Stimulated activated CD4-positive, alpha-beta T cell treated with anti-CD3 and anti-CD28 coated beads, Interleukin-12 subunit alpha, Interleukin-12 subunit beta, amount 100 ng/mL, for 4 hours (primary cell): ENCODE measurements at places on chromosomes 11 and 22.

DNA sequence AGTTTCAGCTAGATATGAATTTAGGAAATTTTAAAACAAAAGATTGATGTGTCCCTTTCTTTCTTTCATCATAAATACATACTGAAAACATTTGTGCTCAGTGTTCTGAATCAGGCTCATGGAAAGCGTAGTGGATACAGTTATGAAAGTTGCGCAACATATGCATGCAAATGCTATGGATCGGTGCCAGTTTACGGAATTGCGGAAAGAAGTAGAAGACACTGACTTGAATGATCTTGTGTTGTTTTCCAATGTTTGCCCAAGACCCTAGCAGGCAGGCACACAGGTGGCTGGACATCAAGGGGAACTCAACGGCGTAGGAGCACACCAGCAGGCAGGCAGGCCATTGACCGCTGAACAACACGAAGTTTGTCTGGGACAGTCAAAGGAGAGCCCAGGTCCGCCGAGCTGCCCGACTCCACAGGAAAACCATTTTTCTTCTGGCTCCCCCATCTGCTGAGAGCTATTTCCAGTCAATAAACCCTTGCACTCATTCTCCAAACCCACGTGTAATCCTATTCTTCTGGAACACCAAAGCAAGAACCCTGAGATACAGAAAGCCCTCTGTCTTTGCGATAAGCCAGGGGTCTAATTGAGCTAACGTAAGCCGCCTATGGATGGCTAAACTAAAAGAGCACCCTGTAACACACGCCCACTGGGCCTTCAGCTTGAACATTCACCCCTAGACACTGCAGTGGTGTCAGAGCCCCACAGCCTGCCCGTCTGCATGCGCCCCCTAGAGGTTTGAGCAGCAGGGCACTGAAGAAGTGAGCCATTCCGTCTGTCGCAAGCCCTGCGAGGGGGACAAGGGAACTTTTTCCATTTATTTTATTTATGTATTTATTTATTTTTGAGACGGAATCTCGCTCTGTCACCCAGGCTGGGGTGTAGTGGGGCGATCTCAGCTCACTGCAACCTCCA, 7.4 kb upstream of the BIRC3 start:
- DNase-seq: no peak

GRCh38 chr11:69044111-69045013, 4.4 kb upstream of the TPCN2 start:
- no peak for DNase-seq

GRCh38 chr22:20083157-20083890, 3.3 kb downstream of the DGCR8 start:
- DNase-seq: no peak

DNA sequence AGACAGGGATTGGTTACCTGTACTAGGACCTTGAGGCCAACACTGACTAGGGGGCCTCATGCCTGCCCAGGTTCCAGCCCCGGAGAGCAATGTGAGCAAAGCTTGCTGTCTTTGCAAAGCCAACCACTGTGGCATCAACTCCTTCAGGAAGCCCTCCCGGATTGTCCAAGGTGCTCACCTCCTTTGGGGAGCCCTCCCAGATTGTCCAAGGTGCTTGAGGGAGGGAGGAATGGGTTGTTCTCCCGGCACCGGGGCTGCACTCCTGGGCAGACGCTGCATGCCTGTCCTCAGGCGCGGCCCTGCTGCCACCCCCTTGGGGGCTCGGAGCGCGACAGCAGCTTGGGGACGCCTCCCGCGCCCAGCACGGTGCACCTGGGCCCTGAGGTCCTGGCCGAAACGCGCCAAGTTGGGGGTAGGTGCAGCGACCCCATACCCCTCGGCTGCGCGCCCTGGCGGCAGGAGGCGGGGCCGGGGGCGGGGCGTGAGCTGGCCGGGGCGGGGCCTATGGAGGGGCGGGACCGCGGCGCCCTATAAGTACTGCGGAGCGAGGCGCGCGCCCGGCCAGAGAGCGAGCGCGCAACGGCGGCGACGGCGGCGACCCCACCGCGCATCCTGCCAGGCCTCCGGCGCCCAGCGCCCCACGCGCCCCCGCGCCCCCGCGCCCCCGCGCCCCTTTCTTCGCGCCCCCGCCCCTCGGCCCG, at the start of gene CD81:
TSS of gene CD81 (plus strand) at position 560 of the 701 bp plus-strand sequence. CDS start 240 bp downstream, outside the sequence.
- DNase-seq: peak; percentile 66

DNA sequence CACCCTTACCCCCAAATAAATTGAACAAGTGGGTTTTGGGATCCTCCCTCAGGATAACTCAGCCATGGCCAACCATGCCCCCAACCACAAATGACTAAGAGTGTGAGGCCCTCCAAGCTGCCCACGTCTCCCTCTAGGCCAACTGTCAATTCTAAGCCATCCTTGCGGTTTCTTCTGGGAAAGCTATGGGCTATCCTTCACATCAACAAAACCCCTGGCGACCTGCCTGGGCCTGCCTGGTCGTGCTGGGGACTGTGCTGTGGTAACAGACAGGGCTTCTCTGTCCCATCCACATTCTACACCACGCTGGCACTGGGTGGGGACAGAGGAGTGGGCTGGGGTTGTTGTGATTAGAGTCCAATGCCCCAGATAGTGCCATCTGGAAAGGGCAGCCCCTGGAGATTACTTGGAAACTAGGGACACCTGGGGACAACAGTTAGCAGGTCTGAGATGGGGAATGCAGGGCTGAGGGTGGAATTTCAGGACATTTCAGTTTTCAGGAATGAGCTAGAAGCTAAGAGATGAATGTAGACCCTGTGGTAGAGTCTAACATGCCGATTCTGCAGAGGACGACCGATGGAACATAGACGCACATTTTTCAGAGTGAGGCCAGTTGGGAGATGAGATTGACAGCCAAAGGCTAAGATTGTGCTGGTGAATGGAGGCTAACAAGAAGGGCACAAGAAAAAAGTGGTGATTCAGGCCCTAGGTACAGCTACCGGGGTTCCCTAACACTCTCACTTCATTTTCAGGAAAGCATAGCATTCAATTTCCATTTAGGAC, 131.9 kb downstream of the RASSF10 start:
- DNase-seq: no peak

- no peak for DNase-seq
These were observed 4.0 kb downstream of the B3GNT6 start for GRCh38 chr11:77038029-77038824.

GRCh38 chr11:36825251-36825650, 227.2 kb upstream of the RAG2 start:
- no peak for DNase-seq

GRCh38 chr11:21774212-21774611, 418.7 kb upstream of the ANO5 start:
- DNase-seq: no peak

GRCh38 chr11:3016861-3017260, 24.7 kb upstream of the NAP1L4 start:
- no peak for DNase-seq

DNA sequence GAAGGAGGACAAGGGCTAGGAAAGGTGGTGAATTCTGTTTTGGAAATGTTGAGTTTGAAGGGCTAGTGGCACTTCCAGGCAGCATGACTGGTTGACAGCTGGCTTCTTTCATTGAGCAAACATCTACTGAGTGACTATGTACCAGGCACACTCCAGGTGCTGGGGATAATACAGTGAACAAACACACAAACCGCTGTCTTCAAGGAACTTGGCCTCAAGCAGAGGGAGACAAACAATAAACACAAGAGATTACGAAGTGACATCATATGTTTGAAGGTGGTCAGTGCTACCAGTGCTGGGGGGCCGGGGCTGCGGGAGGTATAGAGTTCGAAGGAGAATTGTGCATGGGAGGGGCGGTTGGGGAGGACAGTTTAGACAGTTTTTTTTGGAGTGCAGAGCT, 197.0 kb upstream of the SORL1-AS1 start:
- no peak for DNase-seq

GRCh38 chr11:16791191-16791961, 52.9 kb downstream of the C11orf58 start:
- no peak for DNase-seq

DNA sequence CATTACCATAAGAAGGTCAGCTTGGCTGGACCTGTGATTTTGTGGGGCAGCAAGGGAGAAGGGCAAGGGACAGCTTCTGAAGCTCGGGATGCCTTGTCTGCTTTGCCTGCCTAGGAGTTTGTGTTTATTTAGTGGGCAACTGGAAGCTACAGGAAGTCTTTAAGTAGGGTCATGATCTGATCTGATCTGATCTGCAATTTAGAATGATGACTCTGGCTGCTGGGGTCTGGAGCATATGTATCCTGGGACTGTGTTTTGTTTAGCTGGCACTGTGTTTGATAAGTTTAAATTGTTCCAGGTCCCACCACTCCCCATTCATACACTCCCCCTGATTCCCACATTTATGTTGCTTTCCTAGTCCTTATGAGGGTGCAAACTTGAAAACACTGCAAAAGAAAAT, 47.7 kb upstream of the HTATIP2 start:
- DNase-seq: no peak

- DNase-seq: no peak
These were observed 35.5 kb upstream of the ST14 start for GRCh38 chr11:130124096-130124495.

DNA sequence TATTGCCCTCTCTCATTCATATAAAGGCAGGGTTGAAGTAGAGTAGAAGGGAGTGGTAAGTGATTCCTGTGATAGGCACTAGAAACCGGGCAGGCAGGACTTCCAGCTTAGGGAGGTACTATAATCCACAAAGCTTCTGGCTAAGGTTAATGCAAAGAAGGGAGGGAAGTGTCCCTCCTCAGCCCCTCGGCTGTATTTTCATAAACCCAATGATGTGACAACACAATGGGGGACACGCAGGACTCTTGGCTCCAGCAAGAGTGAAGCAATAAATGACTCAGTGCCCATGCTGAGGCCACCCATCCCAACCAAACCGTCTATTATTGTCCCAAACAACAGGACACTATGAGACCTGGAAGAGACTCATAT, 90.7 kb downstream of the ETS1 start:
- no peak for DNase-seq
